Motor neuron (in vitro differentiated cells): ENCODE measurements at places on chromosomes 6 and 20.
A peak's percentile ranks its signal among the peaks of the same experiment; 100 is the strongest.

DNA sequence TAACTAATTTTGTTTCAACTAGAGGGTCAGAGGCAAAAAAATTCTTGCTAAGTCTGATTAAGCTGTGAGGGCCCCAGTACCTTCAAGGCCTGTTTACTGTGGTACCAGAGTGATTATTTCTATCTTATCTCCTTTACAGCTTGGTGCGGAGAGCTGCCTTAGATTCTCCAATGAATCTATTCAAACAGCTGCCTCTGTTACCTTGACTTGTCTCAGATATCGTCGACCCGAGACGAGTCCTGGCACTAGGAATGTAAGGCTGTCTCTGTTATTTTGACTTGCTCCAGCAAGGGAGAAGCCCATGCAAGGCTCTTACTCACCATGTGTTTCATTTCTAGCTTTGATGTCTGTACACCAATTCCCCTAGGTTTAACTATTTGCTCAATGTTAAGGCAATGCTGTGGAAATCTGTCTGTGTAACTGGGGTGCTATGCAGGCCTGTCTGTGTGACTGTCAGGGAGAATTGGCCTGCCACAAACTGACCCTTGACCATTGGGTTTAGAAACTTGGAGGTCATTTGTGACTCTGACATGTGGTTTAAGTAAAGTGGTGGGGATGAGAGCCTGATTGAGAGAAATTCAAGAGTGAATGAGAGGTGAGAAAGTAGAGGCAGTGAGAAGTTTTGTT lies 10.4 kb upstream of the FKBPL start:
- no peak for ATAC-seq

DNA sequence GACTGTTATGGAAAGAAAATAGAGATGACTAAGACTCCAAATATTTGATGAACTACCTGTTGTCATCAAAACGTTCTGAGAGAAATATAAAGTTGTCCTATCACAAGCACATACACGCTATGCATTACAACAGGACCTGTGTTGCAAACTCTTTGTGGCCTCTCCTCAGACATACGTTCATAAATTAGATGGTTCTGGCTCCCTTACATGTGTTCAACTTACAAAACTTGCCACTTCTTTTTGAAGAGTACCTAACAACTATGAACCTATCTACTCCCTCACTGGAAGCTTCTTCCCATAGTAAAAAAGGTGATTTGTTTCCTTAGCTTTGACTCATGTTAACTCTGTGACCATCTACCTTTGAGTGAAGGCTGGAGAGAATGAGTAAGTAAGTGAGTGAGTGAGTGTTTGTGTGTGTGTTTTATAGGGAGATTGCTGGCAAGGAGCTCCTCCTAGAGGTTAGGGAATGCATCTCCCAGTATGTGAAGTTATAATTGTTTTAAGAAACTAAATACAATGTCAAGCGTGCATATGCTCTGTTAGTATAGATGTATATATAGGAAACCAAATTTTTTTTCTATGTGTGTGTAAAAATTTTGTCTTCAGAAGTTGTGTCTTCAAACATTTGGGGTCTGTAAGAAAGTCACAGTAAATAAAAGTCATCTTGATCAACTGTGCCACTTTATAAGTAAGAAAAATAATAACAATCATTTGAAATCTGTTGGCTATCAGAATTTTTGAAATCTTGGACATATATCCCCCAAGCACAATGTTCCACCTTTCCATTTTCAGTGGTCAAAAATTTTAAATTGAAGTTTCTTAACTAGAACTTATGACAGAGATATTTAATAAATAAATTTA lies 1211.1 kb upstream of the GJE1 start:
- no peak for ATAC-seq

DNA sequence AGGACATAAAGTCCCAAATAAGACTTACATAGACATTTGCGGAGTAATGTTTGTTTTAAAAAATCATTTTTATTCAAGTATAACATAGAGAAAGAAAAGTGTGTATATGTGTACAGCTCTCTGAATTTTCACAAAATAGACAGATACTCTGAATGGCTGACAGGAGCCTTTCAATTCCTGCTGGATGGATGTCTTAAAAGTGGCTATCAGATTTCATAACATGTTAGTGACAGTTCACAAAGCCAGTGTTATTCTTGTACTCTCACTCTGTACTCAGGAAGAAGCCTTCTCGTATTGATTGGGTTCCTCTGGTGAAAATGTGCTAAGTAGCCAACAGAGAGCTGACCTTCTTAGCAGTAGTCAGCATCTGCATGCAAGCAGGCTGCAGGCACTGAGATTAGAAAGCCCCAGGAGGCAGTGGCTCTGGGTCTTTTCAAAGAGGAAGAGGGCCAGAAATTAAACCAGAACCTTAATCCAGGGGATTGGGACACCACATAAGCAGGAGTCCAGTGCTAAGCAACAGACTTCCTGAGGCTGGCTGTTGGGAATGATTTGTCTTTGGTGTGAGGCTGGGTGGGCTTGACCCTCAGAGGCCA lies 19.7 kb downstream of the SLC17A4 start:
- ATAC-seq: no peak

DNA sequence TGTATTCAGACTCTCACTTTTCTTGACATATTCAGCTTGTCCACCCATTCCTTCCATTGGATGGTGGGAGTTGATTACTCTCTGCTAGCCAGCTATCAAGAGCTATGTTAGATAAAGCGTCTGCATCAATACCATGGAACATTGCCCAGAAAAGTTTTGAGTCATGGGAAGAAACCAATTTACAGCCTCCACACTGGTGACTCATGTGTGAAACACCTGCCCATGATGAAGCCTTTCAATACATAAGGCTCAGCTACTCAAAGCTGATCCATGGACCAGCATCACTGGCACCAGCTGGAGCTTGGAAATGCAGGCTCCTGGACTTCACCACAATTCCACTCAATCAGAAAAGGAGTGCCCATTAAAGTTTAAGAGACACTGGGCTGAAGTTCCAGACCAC lies 16.1 kb downstream of the PLA2G7 start:
- ATAC-seq: no peak

GRCh38 chr6:15171026-15171425 lies 74.8 kb upstream of the JARID2 start:
- no peak for ATAC-seq

GRCh38 chr6:30903236-30903635 lies 4.8 kb upstream of the GTF2H4 start:
- no peak for ATAC-seq

- ATAC-seq: no peak
Measured at GRCh38 chr20:50578778-50579165, 68.6 kb downstream of the PTPN1 start.

DNA sequence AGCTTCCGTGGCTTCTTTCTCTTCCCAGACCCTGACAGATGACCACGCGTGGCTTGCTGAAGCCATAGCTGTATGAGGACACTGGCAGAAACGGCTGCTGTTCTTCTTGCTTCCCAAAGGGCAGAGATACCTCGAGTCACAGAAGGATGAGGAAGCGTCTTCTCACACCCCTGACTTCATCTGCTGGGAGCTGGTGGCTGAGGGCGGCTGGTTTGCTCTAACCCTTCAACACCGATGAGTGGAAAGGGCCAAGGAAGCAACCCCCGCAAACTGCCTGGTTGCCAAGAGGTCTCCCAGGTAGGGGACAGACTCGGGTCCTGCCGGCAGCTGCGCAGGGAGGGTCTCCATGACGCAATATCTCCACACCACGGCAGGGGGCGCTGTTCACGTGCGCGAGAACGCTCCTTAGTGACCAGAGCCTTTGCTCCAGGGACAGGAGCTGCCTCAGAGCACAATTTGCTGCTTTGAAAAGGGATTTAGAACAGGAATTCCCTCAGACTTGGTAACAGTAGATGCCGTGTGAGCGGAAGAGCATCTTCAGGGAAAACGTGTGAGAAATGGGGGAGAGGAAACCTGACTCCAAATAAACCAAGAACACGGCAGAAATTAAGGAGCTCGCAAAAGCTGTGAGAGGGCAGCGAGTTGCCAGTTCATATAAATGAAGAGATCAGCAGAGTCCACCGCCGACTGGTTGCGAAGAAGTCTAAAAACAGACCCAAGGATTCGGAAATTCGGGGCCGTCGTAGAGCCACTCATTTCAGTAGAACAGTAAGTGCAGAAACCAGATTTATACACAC lies 80.2 kb downstream of the ERMARD start:
- ATAC-seq: peak; percentile 94

GRCh38 chr6:12844284-12845223 lies 128.0 kb downstream of the PHACTR1 start:
- ATAC-seq: peak; percentile 42

DNA sequence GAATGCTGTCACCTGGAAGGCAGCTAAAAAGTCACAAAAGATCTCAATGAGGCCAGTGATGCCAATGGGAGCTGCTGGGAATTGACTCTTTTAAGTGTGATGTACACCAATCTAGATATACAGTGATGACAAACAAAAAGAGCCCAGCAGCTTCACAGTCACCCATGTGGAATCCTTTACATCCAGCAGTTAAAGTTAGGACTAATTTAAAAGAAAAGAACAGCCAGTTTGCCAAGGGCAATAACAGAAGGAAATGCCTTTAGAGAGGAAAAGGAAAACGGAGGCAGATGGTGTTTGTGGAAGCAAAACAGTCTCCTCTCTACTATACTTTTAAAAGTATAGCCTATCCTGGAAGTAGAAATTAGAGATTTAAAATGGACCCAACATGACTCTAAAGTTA lies 873.5 kb downstream of the EPHA7 start:
- no peak for ATAC-seq
